ENCODE measurements at places on chromosomes 12 and 14. TPM values are rescaled to one million over a fixed set of nuclear protein-coding genes. Genes with fewer than 3 reads are reported as not detected.
A peak's percentile ranks its signal among the peaks of the same experiment; 100 is the strongest.

The DACT1 gene
- 4.4 TPM for total RNA-seq

The TEP1 gene
- total RNA-seq = 8.3 TPM

The BDKRB2 gene
- 2.3 TPM for total RNA-seq

The IGF1 gene
- total RNA-seq = 8.5 TPM

The OTUB2 gene
- 0.37 TPM for total RNA-seq

The ACYP1 gene
- 8.8 TPM for total RNA-seq

The RPS6KA5 gene
- total RNA-seq = 12.3 TPM

The CIDEB gene
- total RNA-seq = 1.9 TPM

The C1QL4 gene
- total RNA-seq = not detected

The AICDA gene
- total RNA-seq = not detected

The RAB35 gene
- total RNA-seq = 21.3 TPM

The HCFC2 gene
- 13.2 TPM for total RNA-seq

The SYNDIG1L gene
- total RNA-seq = not detected

The TAC3 gene
- not detected for total RNA-seq

The FAM181A gene
- not detected for total RNA-seq

- no peaks in the 10 kb centered on the region for H3K36me3 ChIP-seq
- H3K27me3 ChIP-seq = no peaks in the 10 kb centered on the region
- H3K4me1 ChIP-seq = peaks cover 53% of the 10 kb centered on the region
- H3K4me3 ChIP-seq = no peak overlapping the region
Measured at GRCh38 chr12:51836827-51837173, 11.7 kb downstream of the FIGNL2 start.

- peak; percentile 31 for DNase-seq
- H3K36me3 ChIP-seq = no peaks in the 10 kb centered on the region
- peak overlapping the region; percentile 99 for H3K27ac ChIP-seq
Measured at GRCh38 chr14:90381999-90382451, 14.8 kb upstream of the CALM1 start.

GRCh38 chr12:126607867-126608266 lies 1542.6 kb downstream of the AACS start:
- H3K4me3 ChIP-seq = no peak overlapping the region
- no peak overlapping the region for H3K27ac ChIP-seq
- DNase-seq = no peak
- H3K36me3 ChIP-seq = no peaks in the 10 kb centered on the region
- H3K4me1 ChIP-seq = no peaks in the 10 kb centered on the region
- H3K27me3 ChIP-seq = no peaks in the 10 kb centered on the region

GRCh38 chr12:92930421-92930820 lies 1.3 kb upstream of the EEA1 start:
- H3K27me3 ChIP-seq = no peaks in the 10 kb centered on the region
- H3K27ac ChIP-seq = no peak overlapping the region
- H3K4me3 ChIP-seq = peak overlapping the region; percentile 90
- DNase-seq = no peak
- H3K4me1 ChIP-seq = peaks cover 21% of the 10 kb centered on the region
- H3K36me3 ChIP-seq = no peaks in the 10 kb centered on the region

DNA sequence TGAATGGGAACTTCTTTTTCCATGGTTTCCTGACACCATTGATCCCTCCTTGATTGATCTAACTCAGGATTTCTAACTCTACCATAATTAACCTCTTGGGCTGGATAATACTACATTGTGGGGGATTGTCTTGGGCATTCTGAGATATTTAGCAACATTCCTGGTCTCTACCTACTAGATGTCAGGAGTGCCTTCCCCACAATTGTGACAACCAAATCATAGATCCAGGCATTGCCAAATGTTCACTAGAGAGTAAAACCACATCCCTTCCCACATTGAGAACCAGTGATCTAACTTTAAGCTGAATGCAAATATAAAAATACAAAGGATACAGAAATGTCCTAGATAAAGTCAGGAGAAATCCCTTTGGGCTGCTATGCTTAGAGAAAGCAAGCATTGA lies 36.9 kb upstream of the CCDC198 start:
- DNase-seq = no peak
- no peaks in the 10 kb centered on the region for H3K36me3 ChIP-seq
- no peaks in the 10 kb centered on the region for H3K4me1 ChIP-seq
- H3K27ac ChIP-seq = no peak overlapping the region
- no peaks in the 10 kb centered on the region for H3K27me3 ChIP-seq
- H3K4me3 ChIP-seq = no peak overlapping the region

- DNase-seq = no peak
- H3K27ac ChIP-seq = no peak overlapping the region
- H3K27me3 ChIP-seq = no peaks in the 10 kb centered on the region
- no peak overlapping the region for H3K4me3 ChIP-seq
Measured at GRCh38 chr14:69953266-69953915, 74.2 kb downstream of the SMOC1 start.

DNA sequence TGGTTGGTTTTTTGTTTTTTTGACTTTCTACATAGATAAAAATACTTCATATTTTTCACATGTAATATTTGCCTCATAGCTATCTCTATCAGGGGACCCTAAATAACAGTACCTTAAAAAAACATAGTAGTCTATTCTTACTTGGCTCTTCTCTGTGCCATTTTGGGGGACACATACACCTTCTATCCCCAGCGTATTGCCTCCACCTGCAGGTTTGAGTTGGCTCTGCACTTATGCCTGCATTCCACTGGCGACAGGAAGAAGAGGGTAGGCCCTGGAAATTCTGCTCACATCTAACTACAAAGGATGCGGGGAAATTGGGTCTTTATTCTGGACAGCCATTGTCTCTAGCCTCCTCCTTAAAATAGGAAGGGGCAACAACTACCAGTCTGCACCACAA lies 13.8 kb upstream of the IFI27L2 start:
- no peak overlapping the region for H3K4me3 ChIP-seq
- no peak overlapping the region for H3K27ac ChIP-seq
- H3K27me3 ChIP-seq = peaks cover 2% of the 10 kb centered on the region

DNA sequence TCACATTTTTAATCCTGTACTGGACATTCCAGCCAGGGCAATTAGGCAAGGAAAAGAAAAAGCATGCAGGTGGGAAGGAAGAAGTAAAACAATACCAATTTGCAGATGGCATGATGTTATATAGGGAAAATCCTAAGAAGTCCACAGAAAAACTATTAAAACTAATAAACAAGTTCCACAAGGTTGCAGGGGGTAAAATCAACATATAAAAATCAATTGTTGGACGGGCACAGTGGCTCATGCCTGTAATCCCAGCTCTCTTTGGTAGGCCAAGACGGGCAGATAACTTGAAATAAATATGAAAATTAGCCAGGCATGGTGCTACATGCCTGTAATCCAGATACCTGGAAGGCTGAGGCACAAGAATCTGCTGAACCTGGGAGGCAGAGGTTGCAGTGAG lies 31.9 kb downstream of the SEC23A start:
- no peaks in the 10 kb centered on the region for H3K27me3 ChIP-seq
- peaks cover 100% of the 10 kb centered on the region for H3K36me3 ChIP-seq
- H3K4me3 ChIP-seq = no peak overlapping the region

GRCh38 chr12:18462442-18462841 lies 201.1 kb downstream of the PIK3C2G start:
- no peaks in the 10 kb centered on the region for H3K27me3 ChIP-seq
- H3K27ac ChIP-seq = no peak overlapping the region
- H3K4me3 ChIP-seq = no peak overlapping the region

- H3K4me3 ChIP-seq = no peak overlapping the region
- peaks cover 22% of the 10 kb centered on the region for H3K36me3 ChIP-seq
- H3K4me1 ChIP-seq = peaks cover 28% of the 10 kb centered on the region
- no peaks in the 10 kb centered on the region for H3K27me3 ChIP-seq
Measured at GRCh38 chr12:2640709-2641108, 154.1 kb upstream of the FKBP4 start.

DNA sequence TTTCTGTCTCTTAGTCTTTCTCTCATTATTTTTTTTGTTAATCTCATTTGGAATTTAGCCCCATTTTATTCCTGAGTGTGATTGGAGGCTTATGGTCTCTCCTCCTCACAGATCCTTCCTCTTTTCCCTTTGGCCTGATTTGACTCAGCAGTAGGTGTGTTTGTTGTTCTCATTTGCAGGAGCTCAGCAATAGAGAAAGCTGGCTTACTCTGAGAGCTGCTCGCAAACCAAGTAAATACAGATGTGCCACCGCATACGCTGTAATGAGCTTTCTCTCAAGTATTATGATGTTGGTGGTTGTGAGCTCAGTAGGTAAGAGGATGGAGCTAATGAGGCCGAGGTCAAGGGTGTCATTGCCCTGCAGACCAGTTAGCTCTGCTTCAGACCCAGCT lies 206.5 kb downstream of the ETV6 start:
- H3K36me3 ChIP-seq = peaks cover 45% of the 10 kb centered on the region
- H3K27me3 ChIP-seq = no peaks in the 10 kb centered on the region
- H3K4me3 ChIP-seq = no peak overlapping the region
- H3K27ac ChIP-seq = no peak overlapping the region

- H3K4me1 ChIP-seq = peaks cover 31% of the 10 kb centered on the region
- DNase-seq = no peak
- H3K36me3 ChIP-seq = no peaks in the 10 kb centered on the region
- H3K27me3 ChIP-seq = no peaks in the 10 kb centered on the region
Measured at GRCh38 chr12:48788524-48788853, 400 bp downstream of the ADCY6 start.

- peak overlapping the region; percentile 28 for H3K27ac ChIP-seq
- no peaks in the 10 kb centered on the region for H3K36me3 ChIP-seq
- H3K27me3 ChIP-seq = no peaks in the 10 kb centered on the region
- peak; percentile 13 for DNase-seq
Measured at GRCh38 chr14:60094306-60094897, 2.7 kb downstream of the PCNX4 start.

GRCh38 chr14:21192875-21193535 lies 37.1 kb upstream of the OR5AU1 start:
- H3K27ac ChIP-seq = no peak overlapping the region
- no peaks in the 10 kb centered on the region for H3K36me3 ChIP-seq
- no peak overlapping the region for H3K4me3 ChIP-seq
- no peaks in the 10 kb centered on the region for H3K27me3 ChIP-seq

DNA sequence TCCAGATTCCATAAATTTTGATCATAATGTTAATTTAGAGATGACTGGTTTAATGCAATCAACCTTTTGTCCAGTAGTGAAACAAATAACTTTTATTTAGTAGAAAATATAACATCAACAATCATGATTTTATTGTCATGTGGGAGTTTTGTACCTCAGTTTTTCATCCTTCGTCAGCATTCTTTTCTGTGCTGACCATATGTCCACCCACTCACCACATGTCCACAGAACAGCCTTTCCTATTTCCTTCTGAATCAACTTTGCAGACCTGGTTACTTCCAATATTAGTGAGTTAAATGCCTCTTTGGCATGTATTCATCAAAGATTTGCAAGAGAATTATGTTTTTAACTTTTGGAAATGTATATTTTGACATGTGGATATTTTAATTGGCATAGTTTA lies 36.8 kb upstream of the CNTN1 start:
- H3K36me3 ChIP-seq = no peaks in the 10 kb centered on the region
- no peak overlapping the region for H3K4me3 ChIP-seq
- H3K27me3 ChIP-seq = no peaks in the 10 kb centered on the region

GRCh38 chr14:68820536-68820935 lies 27.7 kb upstream of the ZFP36L1 start:
- no peak overlapping the region for H3K4me3 ChIP-seq
- H3K4me1 ChIP-seq = peaks cover 6% of the 10 kb centered on the region
- H3K27ac ChIP-seq = no peak overlapping the region
- DNase-seq = no peak
- H3K27me3 ChIP-seq = no peaks in the 10 kb centered on the region
- no peaks in the 10 kb centered on the region for H3K36me3 ChIP-seq

GRCh38 chr14:55938249-55938791 lies 179.9 kb upstream of the PELI2 start:
- H3K4me3 ChIP-seq = no peak overlapping the region
- H3K36me3 ChIP-seq = no peaks in the 10 kb centered on the region
- peak; percentile 45 for DNase-seq
- H3K27ac ChIP-seq = no peak overlapping the region
- no peaks in the 10 kb centered on the region for H3K4me1 ChIP-seq
- H3K27me3 ChIP-seq = no peaks in the 10 kb centered on the region

GRCh38 chr12:14664434-14665023 lies 31.9 kb downstream of the GUCY2C start:
- no peaks in the 10 kb centered on the region for H3K27me3 ChIP-seq
- H3K4me3 ChIP-seq = no peak overlapping the region
- peaks cover 4% of the 10 kb centered on the region for H3K4me1 ChIP-seq
- H3K36me3 ChIP-seq = no peaks in the 10 kb centered on the region

DNA sequence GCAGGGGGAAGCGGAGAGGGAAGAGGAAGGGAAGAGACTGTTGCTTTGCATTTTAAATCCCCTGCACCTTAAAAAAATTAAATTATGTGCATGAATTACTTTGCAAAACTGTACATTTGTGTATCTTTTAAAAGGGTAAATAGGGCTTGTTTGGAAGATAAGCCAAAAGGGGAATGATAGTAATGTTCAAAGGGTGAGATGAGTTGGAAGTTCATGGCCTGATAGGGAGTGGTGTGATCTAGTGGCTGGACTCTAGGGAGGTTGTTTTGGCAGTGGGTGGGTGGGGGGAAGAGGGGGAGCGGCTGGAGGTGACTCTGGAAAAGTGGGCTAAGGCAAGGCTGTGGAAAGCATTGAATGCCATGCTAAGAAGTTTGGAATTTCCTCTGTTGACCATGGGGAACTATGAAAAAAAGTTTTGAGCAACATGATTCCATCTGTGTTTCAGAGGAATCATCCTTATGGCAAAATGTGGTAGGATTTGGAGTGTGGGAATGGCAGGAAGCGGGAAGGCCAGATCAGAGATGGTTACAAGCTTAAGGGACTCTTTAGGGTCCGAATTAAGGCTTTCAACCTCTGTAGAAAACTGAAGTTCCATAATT lies 25.5 kb upstream of the EMP1 start:
- no peaks in the 10 kb centered on the region for H3K27me3 ChIP-seq
- H3K4me3 ChIP-seq = no peak overlapping the region
- H3K27ac ChIP-seq = no peak overlapping the region
- peaks cover 26% of the 10 kb centered on the region for H3K4me1 ChIP-seq
- DNase-seq = no peak

DNA sequence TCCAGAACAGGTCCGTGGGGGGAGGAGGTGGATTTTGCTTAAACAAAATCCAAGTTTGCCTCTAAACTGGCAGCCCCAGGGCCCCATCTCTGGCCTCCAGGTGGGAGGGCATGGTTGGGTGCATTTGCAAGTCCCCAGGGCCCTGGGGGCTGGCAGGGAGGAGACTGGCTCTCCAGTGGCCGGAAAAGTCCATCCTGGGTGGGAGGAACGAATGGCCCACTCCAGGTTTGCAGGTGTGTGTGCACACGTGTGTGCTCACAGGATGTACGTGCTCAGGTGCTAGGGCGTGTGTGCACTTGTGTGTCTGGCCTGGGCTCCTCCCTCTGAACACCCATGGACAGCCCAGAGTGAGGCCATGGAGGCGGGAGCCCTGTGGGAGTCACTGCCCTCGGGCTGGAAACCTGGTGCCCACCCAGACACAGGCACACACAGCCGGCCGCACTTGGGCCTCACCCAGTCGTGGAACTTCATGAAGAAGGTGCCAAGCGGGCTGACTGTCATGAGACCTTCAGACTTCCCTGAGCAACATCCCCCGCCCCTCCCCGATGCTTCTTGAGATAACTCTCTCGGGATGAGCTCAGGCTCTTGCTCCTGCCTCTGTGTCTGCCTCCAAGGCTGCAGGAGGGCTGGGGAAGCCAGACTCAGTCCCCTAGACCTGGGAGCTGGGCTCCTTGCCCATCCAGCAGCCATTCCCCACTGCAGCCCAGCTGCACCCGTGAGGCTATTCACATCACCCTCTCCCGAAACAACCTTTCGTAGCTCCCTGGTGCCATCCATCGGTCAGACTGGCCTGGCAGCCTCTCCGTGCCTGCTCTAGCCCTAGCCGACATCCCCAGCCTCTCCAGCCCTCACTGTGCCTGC lies 9.4 kb downstream of the AHNAK2 start:
- peaks cover 55% of the 10 kb centered on the region for H3K4me1 ChIP-seq
- peak overlapping the region; percentile 75 for H3K27ac ChIP-seq
- DNase-seq = no peak
- H3K36me3 ChIP-seq = no peaks in the 10 kb centered on the region
- no peaks in the 10 kb centered on the region for H3K27me3 ChIP-seq

GRCh38 chr12:1918081-1918883 lies at the start of gene CACNA2D4:
TSS of gene CACNA2D4 (minus strand) at chr12:1918652. CDS start at chr12:1918473, 179 bp downstream.
- peaks cover 16% of the 10 kb centered on the region for H3K4me1 ChIP-seq
- H3K27me3 ChIP-seq = no peaks in the 10 kb centered on the region
- DNase-seq = no peak
- H3K27ac ChIP-seq = peak within 1 kb of the TSS; percentile 43
- no peaks in the 10 kb centered on the region for H3K36me3 ChIP-seq

All from heart right ventricle (tissue), 16 donors.